Umbilical cord (tissue), 2 donors: ENCODE measurements at places on chromosomes 6 and 20. TPM values are rescaled to one million over a fixed set of nuclear protein-coding genes. Genes with fewer than 3 reads are reported as not detected.
A peak's percentile ranks its signal among the peaks of the same experiment; 100 is the strongest.

DNA sequence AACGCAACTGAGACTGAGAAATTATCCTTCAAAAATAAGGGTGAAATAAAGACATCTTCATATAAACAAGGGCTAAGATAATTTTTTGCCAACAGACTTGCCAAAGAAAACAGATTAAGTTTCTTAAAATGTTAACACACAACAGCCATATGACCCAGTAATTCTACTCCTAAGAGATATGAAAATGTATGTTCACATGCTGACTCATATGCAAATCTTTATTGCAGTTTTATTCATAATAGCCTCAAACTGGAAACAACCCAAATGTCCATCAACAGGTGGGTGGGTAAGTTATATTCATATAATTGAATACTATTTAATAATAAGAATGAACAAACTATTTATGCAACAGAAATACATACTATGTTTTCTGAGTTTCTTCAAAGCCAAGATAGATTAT, 140.1 kb downstream of the REV3L start:
- no peak for DNase-seq

The TMEM244 gene
- not detected for total RNA-seq

- peak; percentile 3 for DNase-seq
These were observed 122.9 kb downstream of the AKAP7 start for GRCh38 chr6:131258010-131258652.

DNA sequence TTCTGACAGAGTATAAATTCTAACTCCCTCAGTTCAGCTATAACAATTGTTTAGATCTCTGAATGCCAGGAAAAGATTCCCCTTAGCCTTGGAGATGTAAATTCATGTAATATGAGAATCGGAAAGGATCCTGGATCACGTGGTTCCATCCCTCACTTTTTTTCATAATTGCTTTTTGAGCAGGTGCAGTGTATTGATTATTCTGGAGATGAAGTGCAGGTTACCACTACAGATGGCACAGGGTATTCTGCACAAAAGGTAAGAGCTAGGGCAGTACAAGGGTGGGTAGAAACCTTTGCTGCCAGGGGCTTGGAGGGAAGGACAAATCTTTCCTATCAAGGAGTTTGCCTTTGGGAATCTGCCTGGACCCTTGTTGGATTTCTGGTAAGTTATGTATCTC, 52.7 kb downstream of the KDM1B start:
- no peak for DNase-seq

DNA sequence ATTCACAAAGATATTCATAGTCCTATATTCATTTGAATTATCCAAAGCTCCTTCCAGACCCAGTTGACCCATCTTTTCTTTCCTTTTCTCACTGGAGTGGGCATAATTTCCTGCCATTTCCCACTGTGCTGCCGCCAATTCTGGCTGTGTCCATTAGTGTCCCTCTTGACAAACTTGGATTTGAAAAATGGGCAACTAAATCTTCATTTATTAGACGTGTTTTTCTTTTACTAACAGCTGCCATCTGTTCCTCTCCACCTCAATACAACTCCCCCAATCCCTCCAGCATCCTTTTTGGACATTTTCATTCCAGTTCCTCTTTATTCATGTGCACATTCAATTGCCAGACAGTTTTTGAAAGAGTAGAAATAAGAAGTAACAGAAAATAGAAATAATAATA, 90.5 kb downstream of the PCSK2 start:
- DNase-seq: no peak

GRCh38 chr6:38783443-38784228, 68.5 kb downstream of the DNAH8 start:
- no peak for DNase-seq

DNA sequence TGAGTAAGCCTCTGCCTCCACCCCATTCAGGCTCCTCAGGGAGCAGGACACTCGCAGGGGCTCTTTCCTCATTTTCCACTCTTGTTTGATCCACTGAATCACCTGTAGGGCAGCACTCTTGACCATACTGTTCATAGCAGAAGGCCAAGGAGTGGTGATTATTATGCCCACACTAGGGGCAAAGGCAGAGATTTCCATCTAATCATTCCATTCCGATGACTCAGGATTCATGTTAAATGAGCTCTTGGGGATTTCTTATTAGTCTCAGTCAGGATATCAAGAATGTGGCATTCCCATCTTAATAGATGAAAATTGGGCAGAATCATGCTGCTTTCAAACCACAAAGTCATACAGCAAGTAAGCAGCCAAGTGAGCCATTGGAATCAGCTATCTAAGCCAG, 101.9 kb upstream of the MOCS1 start:
- DNase-seq: no peak

The POLR1C gene
- 20.2 TPM for total RNA-seq
